ENCODE measurements at places on chromosomes 3 and 15. TPM values are rescaled to one million over a fixed set of nuclear protein-coding genes. Genes with fewer than 3 reads are reported as not detected.

The UBE2Q2 gene
- total RNA-seq = 25.5 TPM

The TIGIT gene
- 129 TPM for total RNA-seq

The NTRK3 gene
- total RNA-seq = not detected

The CFAP44 gene
- 3.4 TPM for total RNA-seq

The WDR72 gene
- total RNA-seq = not detected
